Activated CD8-positive, alpha-beta memory T cell treated with anti-CD3 and anti-CD28 coated beads for 1 hour (primary cell): ENCODE measurements at places on chromosomes 16 and 17.

DNA sequence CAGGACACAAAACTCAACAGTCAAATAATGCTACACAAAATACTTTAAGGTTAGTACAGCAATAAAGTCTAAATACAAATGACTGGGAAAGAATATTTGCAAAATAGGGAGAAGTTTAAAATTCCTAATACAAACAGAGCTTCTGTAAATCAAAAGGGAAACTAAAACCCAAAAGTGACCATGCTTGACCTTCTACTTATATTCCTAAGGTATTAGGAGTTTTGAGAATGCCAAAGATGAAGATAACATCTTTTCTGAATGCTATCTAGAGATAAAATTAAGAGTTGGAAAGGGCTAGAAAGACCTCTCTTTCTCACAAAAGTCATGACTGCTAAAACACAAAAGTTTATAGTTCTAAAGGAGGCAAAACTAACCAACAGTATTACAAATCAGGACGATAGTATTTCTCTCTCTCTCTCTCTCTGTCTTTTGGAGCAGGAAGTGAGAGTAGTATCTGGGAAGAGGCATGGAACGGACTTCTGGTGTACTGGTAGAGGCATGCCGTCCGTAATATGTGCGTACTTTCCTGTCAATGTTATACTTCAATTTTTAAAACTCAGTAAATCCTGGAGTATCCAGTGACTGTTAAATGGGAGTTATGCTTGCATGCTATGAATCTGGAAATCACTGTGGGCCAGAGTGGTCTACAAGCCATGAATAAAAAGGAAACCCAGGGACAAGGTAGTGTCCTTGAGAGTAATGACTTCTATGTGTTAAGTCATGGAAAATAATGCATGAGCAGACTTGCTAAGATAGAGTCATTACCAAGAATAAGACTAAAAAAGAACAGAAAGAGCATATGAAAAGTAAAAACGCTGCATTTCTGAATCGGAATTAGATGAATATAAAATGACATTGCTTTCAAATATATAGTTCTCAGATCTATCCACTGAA lies 49.7 kb upstream of the ANKFY1 start:
- no peak for DNase-seq

DNA sequence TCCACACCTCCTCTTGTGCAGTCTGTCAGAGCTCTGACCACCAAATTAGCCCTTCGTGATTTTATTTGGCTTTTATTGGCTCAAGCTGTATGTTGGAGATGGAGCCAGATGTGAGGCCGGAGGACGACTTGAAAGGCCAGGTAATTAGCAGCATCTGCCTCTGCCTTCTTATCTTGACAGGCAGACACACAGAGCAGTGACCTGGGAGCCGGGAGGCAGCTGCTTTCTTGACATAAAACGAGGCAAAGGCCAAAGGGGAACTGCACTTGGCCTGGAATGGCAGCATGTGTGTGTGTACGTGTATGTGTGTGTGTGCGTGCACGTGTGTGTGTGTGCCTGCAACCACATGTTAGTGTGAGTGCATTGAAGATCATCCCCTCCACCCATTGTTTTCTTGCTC lies 56.9 kb upstream of the BRD7 start:
- no peak for DNase-seq

DNA sequence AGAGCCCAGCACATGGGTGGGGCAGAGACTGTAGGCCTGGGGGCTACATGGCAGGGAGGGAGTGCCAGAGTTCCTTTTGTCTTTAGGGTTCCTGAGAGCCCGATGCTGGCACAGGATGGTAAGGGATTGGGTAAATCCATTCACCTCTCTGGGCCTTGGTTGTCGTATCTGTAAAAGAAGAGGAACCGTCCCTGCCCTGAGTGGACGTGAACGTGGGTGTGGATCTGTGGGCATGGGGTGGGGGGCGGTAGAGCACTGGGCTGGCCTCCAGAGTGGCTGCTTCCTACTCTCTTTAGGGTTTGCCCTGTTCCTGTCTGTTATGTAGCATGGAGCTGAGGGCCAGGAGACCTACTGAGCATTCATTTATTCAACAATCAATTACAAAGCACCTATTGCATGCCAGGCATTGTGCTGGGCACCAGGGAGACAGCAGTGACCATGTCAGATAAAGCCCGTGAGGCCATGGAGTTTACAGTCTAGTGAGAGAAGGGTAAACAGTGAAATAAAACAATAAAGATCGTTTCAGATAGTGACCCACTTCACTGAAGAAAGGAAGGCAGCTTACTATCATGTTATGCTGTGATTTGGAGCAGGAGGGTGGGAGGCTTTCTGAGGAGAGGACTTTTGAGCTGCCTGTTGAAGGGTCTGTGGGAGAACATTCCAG lies 13.1 kb upstream of the TCAP start:
- DNase-seq, result no peak

DNA sequence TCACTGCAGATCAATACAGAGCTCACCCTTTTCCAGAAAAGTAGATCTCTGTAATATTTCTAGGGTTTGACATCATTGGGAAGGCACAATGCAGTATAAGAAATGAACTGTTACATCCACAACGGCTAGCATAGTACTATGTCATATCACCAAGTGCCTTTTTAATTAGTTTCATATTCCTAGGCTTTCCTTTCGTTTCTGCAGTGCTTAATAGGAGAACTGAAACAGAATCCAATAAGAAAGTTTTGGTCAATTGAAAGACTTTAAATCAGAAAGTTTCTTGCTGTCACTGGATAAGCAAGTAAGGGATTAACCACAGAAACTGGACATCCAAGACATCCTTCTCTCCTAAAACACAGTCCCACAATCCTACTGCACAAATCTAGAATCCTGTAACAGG lies 3.5 kb upstream of the RNF43 start:
- DNase-seq, result no peak

DNA sequence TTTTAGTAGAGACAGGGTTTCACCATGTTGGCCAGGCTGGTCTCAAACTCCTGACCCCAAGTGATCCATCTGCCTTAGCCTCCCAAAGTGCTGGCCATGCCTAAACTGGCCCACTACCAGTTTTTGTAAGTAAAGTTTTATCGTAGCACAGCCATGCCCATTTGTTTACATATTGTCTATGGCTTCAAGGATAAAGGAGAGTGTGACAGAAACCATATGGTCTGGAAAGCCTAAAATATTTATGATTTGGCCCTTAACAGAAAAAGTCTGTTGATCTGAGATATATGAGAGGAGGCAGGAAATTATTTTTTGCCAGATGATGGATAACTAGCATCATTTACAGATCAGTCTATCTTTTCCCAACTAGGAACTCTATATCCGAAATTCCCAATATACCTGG lies 4.5 kb downstream of the AKAP10 start:
- DNase-seq, result no peak

- DNase-seq, result peak; percentile 46
Observed at GRCh38 chr17:67386965-67387551, 10.0 kb downstream of the PITPNC1 start.

DNA sequence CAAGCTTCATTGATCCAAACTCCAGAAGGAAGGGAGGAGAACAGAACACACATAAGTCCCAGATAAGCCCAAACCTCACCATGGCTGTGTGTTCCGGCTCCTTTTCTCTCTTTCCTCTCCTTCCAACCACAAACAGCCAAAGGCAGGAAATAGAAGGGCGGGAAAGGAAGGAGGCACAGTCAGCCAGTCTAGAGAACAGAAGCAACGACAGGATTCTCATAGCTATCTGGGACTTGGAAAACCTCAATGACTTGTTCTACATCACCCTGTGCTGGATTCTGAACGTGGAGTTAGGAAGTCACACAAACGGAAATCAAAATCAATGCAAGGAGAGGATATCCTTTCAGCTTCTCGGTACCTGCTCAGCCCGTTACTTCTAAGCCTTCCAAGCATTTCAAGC lies 9.0 kb downstream of the CRK start:
- DNase-seq, result no peak

- no peak for DNase-seq
Observed at GRCh38 chr17:8843344-8843743, 24.1 kb downstream of the PIK3R6 start.

DNA sequence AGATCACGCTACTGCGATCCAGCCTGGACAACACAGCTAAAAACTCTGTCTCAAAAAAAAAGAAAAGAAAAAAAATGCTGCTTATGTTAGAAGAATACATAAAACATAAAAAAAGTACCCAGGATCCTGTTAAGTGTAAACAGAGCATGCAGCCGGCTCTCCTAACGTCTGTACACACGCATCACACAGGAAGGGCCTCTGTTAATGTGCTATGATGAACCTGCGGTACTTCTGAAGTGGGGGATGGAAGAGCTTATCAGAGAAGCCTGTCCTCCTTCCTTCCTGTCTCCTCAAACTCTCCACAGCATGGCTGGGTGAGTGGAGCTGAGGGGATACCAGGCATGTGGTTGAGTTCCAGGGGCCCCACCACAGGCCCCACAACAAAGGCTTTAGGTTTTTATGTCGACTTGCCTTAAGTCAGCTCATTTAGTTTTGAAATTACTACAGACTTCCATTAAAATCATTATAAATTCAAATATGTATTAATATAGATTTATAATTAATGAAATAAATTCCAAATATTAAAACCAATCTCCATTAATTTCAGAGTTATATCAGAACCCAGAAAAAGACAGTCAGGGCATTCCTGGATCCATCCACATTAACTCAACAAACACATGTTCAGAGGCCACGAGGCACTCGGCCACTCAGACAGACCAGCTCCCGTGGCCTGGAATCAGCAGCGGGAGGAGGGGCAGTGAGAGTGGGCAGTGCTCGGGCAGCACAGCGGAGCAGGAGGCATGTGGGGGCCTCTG lies 11.7 kb downstream of the CCDC57 start:
- peak; percentile 42 for DNase-seq

DNA sequence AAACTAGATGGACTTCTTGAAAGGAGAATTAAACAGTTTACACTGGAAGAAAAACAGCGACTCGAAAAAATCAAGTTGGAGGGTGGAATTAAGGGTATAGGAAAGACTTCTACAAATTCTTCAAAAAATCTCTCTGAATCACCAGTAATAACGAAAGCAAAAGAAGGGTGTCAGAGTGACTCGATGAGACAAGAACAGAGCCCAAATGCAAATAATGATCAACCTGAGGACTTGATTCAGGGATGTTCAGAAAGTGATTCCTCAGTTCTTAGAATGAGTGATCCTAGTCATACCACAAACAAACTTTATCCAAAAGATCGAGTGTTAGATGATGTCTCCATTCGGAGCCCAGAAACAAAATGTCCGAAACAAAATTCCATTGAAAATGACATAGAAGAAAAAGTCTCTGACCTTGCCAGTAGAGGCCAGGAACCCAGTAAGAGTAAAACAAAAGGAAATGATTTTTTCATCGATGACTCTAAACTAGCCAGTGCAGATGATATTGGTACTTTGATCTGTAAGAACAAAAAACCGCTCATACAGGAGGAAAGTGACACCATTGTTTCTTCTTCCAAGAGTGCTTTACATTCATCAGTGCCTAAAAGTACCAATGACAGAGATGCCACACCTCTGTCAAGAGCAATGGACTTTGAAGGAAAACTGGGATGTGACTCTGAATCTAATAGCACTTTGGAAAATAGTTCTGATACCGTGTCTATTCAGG lies 85.0 kb downstream of the C17orf58 start:
- no peak for DNase-seq

- no peak for DNase-seq
Observed at GRCh38 chr16:15874745-15875314, 13.6 kb downstream of the CEP20 start.

GRCh38 chr16:47713225-47713595 lies 252.1 kb downstream of the PHKB start:
- DNase-seq, result no peak

DNA sequence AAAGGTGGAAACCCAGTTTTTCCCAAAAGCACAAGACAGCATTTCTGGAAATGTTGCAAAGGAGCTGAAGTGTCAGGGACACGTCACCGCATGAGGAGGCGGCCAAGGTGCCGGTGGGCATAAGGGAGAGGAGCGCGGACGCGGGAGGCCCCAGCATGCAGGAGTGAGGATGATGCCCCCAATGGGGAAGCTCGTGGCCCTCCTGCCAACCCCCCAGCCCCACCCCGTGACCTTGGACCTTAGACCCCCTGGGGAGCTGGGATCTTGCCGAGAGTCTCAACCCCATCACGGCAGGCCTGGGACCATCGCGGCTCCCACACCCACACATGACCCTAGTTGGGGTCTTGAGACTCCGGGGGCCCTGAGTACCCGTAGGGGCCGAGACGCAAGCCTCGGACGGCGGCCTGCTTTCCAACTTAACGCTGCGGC lies 119.4 kb upstream of the METRNL start:
- no peak for DNase-seq

DNA sequence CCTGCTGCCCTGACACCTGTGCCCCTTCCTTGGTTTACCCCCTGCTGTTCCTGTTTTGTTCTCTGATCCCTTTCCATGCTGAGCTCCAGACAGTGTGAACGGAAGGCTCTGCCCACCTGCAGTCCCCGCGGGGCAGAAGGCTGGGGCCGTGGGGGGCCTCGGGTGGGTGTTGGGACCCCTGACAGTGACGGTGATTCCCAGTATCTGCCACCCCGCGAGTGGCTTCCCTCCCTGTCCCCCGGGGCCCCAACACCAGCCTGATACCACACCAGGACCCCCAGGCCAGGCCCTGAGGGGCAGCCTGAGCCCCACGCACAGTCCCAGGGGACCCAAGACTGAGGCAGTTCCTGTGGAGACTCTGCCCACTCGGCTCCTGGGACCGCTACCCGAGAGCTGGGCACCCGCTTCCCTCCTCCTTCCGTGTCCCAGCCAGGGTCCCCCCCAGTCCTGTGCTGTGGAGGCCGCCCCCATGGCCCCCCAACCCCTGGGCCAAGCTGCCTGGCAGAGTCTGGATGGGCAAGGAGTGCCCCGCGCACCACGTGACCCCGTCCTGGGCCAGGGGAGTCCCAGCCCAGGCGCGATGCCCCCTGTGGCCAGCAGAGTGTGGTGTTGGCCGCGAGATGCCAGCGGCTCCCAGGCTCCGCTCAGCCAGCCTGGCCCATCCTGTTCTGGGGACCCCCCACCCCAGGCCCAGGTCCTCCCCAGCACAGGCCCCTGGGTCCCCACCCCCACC lies 10.0 kb upstream of the C1QTNF8 start:
- no peak for DNase-seq

DNA sequence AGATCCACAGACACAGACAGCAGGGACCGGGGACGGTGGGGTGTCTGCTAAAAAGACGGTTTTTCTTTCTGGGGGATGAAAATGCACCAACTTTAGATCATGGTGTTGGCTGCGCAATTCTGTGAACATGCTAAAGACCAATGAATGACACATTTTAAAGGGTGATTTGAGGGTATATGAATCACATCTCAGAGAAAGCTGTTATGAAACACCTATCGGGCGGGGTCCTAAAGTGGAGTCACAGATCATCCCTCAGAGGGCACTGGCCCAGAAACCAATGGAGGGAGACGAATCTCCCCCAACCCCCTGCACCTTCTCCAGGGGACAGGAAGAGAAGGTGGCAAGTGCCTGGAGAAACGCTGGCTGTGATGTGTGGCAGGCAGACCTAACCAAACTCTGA lies 26.0 kb downstream of the KLHDC4 start:
- no peak for DNase-seq
